ENCODE measurements at places on chromosomes 5 and 9.
A peak's percentile ranks its signal among the peaks of the same experiment; 100 is the strongest.

GRCh38 chr9:121213136-121213806 is 11.6 kb upstream of the RAB14 start:
- peak; percentile 66 for DNase-seq

GRCh38 chr5:8288897-8289516 is 420.1 kb downstream of the MTRR start:
- DNase-seq = no peak

GRCh38 chr5:66351813-66352212 is 207.7 kb downstream of the SREK1 start:
- DNase-seq = no peak

DNA sequence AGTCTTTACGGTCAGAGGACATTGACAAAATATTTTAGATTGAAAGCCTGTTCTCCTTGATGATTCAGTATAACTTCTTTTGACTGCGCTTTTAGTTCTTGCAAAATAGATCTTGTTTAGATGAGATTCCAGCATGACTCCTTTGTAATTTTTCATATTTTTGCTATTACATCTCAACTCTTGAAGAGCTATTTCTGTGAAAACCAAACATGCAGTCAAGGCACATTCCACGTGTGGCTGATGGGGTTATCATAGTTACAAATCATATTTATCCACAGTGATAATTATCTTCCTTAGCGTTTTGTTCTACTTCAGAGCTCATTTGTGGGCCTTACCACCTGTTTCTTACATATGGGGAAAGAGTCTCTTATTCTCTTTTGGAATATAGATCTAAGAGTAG is 238.8 kb upstream of the DMRT1 start:
- no peak for DNase-seq

- DNase-seq = no peak
Observed at GRCh38 chr9:72268961-72269360, 96.0 kb downstream of the ZFAND5 start.

DNA sequence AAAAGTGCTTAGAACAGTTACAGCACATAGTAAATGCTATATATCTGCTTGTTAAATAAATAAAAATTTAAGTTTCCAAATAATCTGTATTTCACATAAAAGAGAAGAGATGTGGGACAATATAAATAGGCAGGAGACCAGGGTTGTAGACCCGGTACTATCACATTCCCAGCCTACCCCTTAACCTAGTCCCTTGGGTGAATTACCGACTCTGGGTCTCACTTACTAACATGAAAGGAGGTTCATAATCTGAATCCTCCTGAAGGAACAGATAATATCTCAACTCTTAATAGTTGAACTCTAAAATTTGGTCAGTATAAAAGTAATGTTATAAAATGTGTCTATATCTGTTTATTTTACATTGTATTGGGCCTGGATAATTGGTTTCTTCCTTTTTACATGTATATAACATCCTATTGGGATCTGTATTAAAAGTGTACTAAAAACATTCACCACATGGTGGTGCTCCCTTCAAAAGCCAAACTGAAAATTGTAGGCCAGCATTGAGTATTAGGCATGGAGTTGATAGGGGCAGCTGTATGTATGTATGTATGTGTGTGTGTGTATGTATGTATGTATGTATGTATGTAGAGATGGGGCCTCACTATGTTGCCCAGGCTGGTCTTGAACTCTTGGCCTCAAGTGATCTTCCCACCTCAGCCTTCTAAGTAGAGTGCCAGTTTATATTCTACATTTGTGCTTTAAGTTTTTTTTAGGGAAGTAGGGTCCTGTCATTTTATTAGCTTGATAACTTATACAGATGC is 64.2 kb upstream of the ABL1 start:
- DNase-seq = peak; percentile 45

DNA sequence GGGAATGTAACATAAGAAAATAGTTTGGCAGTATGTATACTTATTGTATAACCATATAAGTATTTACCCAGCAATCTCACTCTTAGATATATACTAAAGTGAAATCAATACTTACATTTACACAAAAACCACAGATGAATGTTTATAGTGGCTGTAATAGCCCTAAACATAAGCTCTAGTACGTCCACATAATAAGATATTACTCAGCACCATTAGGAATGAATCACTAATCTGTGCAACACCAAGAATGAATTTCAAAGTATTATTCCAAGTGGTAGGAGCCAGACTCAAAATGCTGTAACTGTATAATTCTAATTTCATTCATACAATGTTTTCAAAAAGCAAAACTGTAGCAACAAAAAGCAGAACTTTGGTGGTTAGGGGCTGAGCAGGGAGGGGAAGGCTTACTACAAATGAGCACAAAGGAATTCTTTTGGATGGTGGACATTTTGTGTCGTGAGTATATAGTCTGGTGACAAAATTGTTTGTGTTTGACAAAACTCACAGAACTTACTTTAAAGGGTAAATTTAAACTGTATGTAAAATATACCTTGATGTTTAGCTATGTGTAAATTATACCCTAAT is 11.9 kb upstream of the C5orf46 start:
- peak; percentile 58 for DNase-seq

DNA sequence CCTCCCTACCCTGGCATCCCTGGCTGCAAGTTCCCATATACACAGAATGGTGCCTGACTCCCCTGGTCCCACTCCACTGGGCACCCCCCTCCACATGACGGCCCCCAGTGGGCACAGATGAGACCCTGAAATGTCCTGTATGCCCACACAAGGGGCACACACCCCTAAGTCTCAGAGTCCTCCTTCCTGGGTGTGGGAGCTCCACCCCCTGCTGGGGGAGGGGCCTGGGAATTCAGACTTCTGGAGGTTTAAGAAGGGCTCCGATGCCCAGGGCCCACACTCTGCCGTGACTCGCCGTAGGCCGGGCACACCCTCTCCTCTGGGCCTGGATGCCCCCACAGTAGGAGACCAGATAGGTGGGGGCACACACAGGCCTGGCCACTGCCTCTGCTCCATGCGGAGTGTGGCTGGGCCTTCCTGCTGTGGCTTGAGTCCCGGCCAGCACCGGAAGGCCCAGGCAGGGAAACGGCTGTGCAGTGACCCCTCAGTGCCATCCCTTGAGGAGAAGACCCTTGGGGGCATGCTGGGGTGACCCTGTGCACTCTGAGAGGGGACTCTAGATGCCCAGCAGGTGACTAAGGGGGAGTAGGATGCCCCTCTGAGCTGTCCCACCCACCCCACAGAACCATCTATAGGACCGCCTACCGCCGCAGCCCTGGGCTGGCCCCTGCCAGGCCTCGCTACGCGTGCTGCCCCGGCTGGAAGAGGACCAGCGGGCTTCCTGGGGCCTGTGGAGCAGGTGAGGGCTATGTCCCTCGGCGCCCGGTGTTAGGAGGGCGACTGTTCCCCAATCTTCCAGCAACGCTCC is 6.5 kb downstream of the EGFL7 start:
- DNase-seq = no peak

DNA sequence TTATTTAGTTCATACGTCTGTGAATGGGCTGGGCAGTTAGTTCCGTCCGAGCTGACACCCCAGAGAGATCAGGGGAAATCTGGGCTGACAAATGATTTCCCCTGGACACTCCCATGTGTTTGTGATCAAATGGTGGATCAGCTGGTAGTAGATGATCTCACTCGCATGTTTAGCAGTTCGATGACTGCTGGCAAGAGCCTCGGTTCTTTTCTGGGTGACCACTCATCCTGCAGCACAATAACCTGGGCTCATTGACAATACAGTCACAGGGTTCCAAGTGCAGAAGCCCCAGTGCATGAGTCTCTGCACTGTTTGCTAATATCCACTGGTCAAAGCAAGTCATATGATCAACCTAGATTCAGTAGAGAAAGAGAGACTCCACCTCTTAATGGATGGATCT is 155.9 kb downstream of the NR2F1-AS1 start:
- DNase-seq = peak; percentile 27

Measured in astrocyte (in vitro differentiated cells and primary cell).